ENCODE measurements at places on chromosomes 16 and 17.

DNA sequence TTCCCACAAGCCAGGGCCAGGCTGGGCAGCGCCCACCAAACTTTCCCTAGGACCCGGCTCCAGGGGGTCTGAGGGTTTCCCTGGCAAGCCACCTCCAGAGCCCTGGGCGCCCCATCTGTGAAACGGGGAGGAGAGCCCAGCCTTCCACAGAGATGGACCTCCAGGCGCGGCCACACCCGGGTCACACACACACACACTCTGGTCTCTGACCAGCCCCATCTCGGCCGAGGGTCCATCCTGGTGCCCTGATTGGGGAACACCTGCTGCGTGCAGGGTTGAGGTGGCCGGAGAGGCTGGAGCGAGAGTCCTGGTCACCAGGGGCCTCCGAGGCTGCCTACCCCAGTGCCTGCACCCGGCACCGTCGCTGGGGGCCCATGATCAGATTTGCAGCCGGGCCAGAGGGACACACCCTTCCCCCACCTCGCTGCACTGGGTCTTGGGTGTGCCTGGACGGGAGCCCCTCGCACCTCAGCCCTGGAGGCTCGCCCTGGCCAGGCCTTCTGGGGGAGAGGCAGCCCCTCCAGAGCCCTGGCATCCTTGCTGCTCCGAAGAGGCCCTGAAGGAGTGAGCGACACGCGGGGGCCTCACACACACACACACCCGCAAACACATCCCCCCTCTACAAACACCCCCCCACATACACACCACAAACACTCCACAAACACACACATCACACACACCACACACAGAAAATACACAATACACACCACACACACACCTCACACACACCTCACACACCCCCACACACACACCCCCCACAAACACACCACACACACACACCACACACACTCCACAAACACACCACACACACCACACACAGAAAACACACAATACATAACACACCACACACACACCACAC, 29.7 kb downstream of the SLC25A10 start:
- no peak for DNase-seq

DNA sequence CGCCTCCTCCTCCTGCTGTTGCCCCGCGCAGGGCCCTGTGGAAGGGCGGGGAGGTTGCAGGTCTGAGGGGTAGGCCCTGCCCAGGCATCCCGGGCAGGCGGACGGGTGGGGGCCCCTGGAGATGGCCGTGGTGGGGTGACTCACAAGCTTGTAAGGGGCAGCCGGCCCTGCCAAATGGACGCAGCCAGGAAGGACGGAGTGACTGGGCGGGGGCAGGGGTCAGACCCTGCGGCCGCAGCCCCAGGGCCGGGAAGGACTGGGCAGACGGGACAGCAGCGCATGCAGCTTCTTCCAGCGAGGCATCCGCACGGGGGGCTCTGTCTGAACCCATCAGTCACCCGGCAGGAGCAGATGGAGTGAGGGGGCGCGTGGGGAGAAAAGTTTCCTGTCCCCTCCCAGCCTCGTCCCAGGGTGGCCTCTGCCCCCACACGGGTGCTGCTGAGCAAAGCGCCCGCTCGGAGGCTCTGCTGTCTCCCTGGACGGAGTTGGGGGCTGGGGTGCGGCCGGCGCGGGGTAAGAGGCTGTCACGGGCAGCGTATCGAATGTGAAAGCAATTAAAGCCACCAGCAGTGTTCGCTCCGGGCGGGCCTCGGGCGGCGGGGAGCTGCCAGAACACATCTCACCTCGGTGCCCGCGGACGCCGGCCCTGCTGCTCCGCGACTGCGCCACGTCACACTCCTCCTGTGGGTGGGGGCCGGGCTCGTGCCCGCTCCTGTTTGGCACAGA, 5.4 kb upstream of the PRR35 start:
- no peak for DNase-seq

GRCh38 chr17:962670-963069, 16.9 kb downstream of the NXN start:
- DNase-seq = no peak

GRCh38 chr17:73616120-73616872, 27.9 kb downstream of the SDK2 start:
- no peak for DNase-seq

DNA sequence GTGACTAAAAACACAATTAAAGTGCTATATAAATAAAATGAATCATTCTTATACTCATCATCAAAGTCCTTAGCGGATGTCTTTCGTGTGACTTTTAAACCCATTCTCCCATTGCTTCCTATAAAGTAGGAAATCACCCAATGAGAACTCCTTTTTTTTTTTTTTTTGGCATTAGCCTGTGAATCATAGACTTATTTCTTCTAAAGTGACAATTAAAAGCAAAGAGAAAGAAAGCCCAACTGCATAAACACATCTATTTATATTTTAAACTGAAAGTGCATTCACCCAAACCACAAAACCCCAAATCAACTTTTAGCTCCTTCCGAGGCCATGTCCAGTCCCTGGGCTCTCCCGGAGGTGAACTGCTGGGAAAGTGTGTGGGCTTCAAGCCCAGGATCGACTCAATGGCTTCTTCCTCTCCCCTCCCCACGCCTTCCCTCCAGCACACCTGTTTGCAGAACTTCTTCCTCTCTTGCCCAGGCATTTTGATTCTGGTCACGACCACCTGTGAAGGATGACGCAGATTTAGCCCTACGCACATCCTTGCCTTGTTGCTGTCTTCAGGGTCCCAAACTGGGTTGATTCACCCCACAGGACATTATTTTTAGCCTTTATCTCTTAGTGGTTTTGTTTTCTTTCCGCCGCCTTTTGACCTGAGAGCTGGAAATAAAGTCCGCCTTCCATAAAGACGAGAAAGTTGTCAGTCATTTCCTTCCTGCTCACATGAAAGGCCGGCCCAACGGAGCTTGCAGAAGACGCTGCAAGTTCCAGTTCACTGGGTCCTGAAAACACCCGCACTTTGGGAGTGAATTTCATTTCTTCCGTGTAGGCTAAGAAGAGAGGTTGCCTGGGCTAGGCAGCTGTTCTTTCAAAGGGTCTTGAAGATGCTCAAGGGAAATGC, 166.8 kb downstream of the MAP2K6 start:
- DNase-seq = peak; percentile 5

DNA sequence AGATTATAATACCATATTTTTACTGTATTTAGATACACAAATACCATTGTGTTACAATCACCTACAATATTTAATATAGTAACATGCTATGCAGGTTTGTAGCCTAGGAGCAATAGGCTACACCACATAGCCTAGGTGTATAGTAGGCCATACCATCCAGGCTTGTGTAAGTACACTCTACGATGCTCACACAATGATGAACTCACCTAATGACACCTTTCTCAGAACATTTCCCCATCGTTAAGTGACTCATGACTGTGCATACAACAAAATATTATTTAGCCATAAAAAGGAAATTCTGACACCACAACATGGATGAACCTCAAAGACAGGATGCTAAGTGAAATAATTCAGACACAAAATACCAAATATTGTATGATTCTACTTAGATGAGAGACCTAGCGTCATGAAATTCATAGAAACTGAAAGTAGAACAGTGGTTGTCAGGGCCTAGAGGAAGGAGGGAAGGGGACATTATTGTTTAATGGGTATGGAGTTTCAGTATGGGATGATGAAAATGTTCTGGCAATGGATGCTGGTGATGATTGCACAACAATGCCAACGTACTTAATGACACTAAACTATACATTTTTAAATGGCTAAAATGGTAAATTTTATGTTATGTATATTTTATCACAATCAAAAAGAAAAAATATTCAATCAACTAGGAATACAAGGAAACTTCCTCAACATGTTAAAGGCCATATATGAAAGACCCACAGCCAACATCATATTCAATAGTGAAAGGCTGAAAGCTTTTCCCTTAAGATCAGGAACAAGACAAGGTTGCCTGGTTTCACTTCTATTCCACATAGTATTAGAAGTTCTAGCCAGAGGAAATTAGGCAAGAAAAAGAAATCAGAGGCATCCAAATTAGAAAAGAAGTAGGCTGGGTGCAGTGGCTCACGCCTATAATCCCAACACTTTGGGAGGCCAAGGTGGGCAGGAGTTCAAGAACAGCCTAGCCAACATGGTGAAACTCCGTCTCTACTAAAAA, 5.9 kb upstream of the C16orf87 start:
- no peak for DNase-seq

DNA sequence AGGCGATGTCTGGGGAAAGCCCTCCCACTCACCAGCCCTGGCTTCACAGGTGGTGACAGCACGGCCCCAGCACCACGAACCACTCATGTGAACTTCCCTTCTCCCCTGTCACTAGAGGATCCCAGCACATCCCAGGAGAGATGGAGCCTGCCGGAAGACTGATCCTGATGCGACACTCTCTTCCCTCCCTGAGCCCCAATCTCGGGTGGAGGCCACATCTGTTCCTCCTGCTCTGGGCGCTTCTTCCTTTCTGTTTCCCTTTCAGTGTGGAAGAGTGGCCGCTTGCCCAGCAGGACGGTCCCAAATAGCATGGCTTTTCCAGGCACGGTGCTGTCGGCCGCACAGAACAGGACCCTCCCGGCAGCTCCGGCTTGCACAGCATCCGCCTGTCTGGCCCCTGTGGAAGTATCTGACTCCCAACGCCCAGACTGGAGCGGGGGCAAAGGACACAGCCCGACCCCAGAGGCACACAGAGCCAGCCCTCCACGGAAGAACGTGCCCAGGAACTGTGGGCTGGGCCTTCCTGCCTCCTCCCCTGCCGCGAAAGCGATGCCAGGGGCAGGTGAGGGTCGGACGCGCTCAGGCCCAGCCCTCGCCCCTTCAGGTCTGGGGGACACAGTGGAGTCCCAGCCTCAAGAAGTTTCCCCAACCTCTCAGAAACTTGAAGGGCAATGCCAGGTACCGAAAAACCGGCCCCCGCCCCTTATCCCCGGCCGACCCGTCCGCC, 37.6 kb downstream of the CBFA2T3 start:
- DNase-seq = no peak

DNA sequence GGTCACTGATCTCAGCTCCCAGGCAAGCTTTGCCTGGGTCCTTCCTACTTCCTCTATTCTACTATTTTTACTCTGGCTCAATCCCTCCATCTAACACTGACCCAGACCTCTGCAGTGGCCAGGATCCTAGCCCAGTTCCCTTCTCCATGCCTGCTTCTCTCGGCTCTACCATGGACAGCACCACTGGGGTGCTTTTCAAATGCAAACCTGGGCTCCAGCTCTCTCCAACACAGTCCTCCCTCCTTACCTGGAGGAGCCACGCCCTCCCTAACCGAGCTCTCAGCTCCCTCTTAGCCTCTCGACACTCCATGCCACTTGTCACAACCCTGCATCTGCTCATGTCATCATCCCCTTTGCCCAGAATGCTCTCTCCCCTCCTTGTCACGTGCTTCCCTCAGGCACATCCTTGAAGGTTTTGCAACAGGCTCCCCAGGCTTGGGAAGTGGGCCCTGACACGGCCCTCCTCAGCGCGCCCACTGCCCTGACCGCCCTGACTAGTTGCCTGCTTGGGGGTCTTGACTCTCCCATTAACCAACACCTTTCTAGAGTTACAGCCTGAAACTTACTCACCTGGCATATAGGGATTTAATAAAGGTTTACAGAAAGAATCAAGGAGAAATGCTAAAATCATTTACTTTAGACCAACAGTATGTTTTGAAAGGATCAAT, 41.6 kb downstream of the MARF1 start:
- DNase-seq = no peak

DNA sequence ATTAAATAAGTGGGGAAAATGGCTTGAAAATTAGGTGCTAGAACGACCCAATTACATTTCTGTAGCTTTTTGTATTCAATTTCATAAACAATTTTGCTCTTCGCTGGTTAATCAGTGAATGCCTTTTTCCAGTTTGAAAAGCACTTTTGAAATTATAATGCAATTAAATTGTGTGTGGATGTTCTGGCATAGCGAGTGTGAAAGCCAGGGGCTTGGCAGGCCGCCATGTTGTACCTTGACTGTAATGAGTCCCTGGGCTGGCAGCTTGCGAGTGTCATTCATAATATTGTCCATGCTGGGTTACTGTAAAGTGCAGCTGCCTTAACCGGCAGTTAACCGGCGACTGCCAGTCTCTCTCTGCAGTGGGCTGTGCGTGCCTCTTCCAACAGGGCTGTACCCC, 177.8 kb downstream of the CCDC182 start:
- DNase-seq = peak; percentile 15

DNA sequence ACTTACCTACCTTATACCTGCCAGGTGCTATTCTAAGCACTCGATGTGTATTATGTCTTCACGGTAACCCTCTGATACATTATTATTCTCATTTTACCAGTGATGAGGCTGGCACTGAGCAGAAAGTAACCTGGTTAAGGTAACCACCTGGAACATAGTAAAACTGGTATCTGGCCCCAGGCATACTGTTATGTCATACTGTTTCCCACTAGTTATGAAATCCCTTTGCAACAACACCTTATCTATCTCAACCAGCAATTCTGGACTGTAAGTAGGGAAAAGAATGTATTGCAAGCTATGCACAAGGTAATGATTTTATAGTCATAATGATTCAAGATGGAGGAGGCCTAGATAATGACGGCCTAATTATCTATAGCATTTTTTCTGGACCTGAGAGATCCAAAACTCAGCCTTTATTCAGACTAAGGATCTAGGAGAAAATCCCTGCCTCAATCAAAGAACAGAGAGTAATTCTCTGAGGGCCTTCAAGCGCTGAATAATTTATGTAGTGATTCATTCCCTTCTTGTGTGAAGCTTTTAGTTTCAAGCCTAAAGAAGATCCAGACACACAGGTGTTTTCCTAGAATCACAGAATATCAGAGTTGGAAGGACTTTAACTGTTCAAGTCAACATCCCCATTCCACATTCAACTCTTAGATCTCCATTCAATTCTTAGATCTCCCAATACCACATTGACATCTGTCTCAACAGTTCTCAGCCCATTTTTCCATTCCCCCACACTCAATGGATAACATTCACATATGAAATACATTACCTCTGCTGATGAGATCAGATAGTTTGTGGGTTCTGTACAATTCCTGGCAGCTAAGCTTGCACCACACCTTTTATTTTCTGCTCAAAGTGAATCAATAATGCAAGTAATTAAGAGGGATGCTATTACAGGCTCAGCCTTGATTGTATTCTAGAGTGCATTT, 14.9 kb upstream of the MMD start:
- DNase-seq = no peak

- no peak for DNase-seq
Measured at GRCh38 chr16:84501077-84501735, 3.3 kb downstream of the MEAK7 start.

DNA sequence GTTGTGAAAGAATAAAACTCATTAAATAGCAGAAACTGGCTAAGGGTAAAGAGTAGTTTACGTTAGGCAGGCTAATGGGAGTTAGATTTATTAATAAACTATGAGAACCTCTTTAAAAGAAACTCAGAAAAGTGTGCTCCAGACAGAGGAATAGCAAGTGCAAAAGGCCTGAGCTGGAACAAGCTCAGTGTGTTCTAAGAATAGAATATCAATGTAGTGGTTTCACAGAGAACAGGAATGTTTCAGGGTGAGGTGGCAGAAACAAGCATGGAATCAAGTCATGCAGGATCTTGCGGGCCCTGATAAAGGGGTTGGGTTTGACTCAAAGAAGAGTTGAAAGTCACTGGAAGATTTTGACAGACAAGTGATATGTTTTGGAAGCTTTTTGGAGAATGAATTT, 164.0 kb upstream of the HS3ST3A1 start:
- DNase-seq = no peak

All from naive thymus-derived CD8-positive, alpha-beta T cell (primary cell).